ENCODE measurements at places on chromosomes 1 and 21. TPM values are rescaled to one million over a fixed set of nuclear protein-coding genes. Genes with fewer than 3 reads are reported as not detected.

DNA sequence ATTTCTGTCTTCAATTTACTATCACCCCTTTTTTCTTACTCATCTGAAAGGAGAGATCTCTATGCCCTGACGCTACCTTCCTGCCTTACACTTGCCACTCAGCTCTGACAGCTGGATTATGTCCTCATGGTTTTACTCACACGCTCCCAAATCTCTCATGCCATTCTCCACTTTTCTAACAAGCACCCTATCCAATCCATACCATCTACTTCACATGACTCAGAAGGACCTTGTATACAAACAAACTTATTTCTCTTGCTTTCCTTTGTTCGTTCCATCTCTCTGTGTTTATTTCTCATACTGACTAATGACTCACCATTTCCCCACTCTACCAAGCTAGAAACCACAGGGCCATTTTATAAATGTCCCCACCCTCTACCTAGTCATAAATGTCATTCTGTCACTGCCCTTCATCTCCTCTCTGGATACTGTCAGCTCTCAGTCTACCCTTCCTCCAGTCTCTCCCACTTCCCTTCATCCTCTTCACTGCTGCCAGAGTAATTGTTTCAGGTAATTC lies 87.3 kb downstream of the USP24 start:
- DNase-seq = no peak

GRCh38 chr21:45533846-45534635 lies 8.2 kb downstream of the SLC19A1 start:
- peak; percentile 42 for DNase-seq

- DNase-seq = no peak
Measured at GRCh38 chr1:195185321-195185720, 1422.9 kb downstream of the KCNT2 start.

DNA sequence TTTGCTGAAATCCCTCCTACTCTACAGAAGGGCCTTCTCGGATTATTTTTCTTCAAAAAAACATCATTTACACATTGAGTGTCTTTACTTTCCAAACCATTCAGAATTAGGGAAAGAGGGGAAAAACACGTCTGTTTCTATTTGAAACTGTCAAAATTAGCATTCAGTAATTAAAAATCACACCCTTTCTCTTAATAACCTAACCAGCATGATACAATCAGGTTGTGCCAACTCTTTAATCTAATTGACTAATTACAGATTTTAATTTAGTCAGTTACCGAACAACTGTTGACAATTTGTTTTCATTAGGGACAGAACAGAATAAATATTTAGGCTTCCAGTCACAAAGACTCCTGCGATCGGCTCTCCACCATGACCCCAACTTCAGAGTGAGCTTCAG lies 18.8 kb downstream of the SSBP3 start:
- no peak for DNase-seq

DNA sequence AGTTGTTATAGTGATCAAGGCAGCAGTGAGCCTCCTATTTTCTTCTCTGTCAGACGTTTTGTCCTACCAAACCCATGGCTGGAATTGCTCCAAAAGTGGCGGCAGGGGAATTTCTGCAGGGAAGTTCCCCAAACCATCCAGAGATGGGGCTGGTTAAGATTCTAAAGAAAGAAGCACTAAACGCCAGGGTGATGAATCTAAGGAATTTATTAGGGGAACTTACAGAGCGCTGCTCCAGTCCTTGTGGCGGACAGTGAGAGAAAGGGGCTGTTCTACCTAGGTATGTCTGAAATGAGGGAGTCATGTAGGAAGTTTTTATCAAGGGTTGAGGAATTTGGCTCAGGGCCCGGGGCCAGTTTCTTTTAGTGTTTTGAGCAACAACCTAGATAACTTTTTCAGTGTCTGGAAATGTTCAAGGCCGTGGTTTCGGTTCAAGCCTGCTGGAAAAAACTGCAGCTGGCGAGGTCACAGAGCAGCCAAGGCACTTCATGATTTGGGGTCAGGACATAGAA lies 222.4 kb upstream of the B3GALT2 start:
- peak; percentile 63 for DNase-seq

The PPP2R5A gene
- 38.1 TPM for total RNA-seq

DNA sequence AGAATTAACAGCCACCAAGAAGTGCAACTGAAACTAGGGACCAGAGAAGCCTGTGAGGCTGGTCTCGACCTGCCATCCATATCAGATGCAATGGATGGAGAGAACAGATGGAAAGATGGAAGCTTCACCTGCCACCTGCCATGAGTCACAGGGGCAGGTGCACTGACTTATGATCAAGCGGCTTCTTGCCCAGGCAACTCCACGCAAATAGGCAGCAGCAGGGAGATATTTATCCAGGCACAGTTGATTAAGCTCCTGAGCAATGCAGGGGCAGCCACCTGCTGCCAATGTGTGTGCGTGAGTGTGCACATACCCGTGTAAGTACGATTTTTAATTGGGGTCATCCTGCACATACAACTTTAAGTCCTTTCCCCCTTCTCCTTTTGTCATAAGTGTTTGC lies 174.2 kb downstream of the PTPRU start:
- peak; percentile 57 for DNase-seq

DNA sequence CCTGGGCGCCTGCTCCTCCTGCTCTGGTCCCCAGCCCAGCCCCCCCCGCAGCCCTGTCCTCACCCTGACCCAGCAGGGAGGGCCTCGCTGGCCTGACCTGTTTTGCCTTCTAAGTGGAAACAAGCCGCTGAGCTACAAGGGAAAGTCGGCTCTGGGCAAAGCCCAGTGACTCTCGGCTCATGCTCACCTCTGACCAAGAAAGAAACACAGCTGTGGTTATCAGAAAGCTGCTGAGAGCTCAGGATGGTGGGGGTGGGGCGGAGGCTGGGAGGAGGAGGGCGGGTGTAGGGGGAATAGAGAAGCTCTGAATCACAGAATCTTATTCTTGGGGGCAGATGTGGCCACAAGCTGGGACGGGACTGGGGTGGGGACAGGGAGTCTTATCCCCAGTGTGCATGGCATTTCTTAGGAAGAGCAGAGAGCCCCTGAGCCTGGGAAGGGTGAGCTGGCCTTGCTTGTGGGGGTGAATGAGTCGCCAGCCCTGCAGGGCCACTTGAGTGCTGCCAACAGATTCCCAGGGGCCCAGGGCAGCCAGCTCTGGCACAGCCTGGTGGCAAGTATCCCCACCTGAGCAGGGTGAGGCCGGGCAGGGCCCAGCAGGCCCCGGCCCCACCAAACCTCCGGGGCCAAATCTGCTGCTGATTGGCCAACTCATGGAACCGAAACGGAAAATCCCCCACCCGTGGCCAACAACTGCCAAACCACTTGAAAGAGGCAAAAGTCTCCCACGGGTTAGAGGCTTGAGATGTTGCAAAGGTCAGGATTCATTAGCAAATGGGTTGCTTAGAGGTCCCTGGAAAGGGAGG lies 120.6 kb downstream of the SPSB1 start:
- DNase-seq = peak; percentile 87

The AADACL4 gene
- total RNA-seq = not detected

DNA sequence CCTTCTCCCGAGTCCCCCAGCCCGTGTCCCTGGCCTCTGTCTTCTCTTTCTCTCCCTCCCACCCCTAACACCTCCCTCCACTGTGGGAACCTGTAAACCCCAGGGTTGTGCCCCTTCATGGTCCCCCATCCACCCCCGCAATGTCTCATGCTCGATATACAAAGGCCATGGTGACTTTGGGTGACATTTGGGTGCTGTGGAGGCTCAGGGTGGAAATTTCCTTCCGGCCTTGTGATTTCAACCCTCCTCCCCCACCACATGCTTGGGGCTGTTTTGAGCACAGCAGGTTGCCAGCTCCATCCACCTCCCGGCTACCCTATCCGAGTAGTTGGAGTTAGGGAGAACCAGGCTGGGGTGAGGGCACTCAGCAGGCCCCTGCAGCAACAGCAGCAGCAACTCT lies 25.7 kb upstream of the VPS13D start:
- DNase-seq = no peak

DNA sequence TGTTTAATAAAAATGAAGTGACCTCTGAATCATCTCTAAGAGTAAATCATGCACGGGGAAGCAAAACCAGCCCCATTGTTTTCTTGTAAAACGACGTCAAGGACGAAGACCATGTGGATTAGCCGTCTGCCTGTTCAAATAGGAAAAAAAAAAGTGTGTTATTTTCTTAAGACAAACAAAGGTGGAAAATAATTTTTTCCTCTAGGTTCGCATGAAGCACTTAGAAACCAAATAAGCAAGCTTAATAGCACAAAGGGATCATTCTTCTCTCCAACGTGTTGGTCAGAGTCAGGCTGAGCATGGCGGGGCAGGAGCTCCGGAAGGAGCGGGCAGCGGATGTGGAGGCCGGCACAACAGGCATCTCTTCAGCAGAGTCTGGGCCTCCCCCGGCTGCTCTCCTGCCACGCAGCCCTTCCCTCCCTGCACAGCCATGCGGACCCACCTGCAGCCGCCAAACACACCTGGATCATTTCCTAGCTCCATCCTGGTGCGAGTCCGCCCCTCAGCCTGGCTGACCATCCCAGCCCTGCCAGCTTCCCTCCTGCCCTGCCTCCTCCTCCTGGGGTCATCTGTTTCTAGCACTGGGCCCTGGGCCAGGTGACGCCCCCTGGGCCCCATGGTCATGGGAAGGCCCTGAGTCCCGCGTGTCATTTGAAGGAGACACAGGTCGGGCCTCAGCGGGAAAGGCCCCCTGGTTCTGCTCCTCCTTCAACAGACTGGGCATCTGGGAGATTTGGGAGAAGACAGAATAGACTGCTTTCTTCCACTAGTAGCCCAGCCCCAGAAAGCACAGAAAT lies 40.2 kb downstream of the MX1 start:
- no peak for DNase-seq

DNA sequence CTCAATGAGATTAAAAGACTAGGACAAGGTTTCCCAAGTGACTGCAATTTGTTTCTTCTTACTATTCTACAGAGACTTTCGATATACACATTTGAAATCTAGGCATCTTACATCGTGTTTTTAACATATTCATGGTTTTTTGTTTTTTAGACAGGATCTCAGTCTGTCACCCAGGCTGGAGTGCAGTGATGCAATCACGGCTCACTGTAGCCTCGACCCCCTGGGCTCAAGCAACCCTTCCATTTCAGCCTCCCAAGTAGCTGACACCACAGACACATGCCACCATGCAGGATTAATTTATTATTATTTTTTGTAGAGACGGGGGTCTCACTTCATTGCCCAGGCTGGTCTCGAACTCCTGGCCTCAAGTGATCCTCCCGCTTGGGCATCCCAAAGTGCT lies 1.5 kb downstream of the PDZK1 start:
- no peak for DNase-seq

The C8A gene
- total RNA-seq = 0.16 TPM

GRCh38 chr21:43645136-43645891 lies 14.0 kb downstream of the HSF2BP start:
- DNase-seq = peak; percentile 63

DNA sequence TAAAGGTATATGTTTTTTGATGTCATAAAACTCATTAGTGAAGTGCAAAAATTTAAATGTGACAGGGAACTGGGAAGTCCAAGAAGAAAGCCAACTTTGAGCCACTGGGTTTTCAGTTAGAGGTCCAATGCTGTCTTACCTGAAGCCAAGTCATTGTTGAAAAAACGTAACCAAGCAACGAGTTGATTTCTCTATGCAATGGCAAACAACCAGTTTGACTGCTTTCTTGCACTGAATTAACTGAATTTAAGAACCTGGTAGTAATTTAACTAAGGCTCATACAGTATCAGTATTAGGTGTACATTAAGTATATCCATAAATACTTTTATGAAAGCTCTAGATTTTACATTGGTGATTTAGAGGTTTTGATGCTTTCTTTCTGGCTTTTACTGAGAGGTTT lies 20.2 kb upstream of the S1PR1 start:
- no peak for DNase-seq

- DNase-seq = no peak
Measured at GRCh38 chr1:188128761-188129160, 1300.0 kb downstream of the PLA2G4A start.

- peak; percentile 85 for DNase-seq
Measured at GRCh38 chr1:43270421-43271095, 775 bp downstream of the TMEM125 start.

The LYPD8 gene
- total RNA-seq = not detected

DNA sequence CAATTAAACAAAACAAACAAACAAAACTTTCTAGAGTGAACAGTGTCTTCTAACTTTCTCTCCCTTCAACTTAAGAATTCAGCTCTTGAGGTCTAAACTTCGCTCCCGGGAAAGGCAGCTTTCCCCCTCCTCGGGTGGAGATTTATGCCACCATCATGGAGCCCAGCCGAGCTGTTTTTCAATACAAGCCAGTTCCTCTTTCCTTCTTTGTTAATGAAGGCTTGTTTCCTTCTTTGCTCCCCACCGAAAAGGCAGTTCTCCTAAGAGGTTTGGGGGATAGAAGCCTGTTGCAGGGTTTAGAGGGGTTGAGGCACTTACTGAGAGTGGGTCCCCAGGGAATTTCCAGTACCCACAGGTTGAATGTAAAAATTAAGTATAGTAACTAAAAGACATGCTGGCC lies 26.5 kb downstream of the OLIG1 start:
- no peak for DNase-seq

GRCh38 chr1:6507461-6507911 lies 16.0 kb upstream of the PLEKHG5 start:
- no peak for DNase-seq

- no peak for DNase-seq
Measured at GRCh38 chr1:60759291-60759690, 323.1 kb upstream of the NFIA start.

The PKP1 gene
- total RNA-seq = 58.1 TPM

DNA sequence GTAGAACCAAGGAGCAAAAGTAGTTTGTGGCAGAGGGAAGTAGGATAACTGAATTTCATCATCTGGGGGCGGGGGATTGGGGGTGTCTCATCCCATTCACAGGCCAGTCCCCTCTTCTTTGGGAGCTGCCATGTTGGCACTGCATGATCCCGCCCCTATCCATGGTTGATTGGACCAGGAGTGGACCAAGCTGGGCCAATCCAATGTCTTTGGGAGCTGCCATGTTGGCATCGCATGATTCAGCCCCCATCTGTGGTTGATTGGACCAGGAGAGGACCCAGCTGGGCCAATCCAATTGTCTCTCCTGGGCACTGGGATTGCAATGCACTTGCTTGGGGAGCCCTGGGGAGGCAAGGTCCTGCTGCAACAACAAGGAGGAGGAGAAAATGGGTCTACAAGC lies 12.3 kb upstream of the ALPL start:
- no peak for DNase-seq

The TMOD4 gene
- total RNA-seq = 2.0 TPM

DNA sequence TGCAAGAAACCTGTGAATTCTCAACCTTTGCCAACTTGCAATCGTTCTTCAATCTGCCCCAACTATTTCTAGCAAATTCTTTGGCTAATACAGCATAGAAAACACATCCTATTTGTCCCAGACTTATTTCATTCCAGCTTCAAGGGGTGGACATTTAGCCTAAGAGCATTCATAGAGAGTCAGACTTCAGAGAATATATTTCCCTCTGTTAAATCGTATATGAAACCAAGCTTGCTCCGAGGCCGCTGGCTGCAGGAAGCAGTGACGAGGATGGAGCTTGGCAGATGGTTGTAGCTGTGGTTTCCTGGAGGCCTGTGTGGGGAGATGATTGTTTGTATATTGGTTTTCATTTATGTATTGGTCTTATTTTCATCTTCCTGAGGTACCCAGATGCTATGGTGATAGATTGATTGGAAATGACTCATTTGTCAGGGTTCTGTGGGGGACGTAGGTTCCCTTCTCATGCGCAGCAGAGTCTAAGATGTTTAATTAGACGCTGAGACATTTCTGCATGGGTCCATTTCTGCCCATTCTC lies 26.1 kb downstream of the MAN1C1 start:
- no peak for DNase-seq

- no peak for DNase-seq
Measured at GRCh38 chr21:45073301-45074047, 906 bp upstream of the ADARB1 start.
